Activated CD4-positive, alpha-beta memory T cell treated with anti-CD3 and anti-CD28 coated beads for 36 hours (primary cell): ENCODE measurements at places on chromosomes 12 and 14. TPM values are rescaled to one million over a fixed set of nuclear protein-coding genes. Genes with fewer than 3 reads are reported as not detected.

Gene KRT75
- not detected for total RNA-seq

Gene AQP2
- not detected for total RNA-seq

GRCh38 chr14:29999013-29999539, 71.4 kb upstream of the PRKD1 start:
- H3K27me3 ChIP-seq = no peaks in the 10 kb centered on the region
- H3K4me1 ChIP-seq = no peaks in the 10 kb centered on the region
- H3K27ac ChIP-seq = no peak overlapping the region
- DNase-seq = no peak

- no peak for DNase-seq
- no peaks in the 10 kb centered on the region for H3K27me3 ChIP-seq
- no peak overlapping the region for H3K4me3 ChIP-seq
- no peak overlapping the region for H3K27ac ChIP-seq
- H3K36me3 ChIP-seq = no peaks in the 10 kb centered on the region
Measured at GRCh38 chr14:52988139-52988538, 37.3 kb upstream of the FERMT2 start.

DNA sequence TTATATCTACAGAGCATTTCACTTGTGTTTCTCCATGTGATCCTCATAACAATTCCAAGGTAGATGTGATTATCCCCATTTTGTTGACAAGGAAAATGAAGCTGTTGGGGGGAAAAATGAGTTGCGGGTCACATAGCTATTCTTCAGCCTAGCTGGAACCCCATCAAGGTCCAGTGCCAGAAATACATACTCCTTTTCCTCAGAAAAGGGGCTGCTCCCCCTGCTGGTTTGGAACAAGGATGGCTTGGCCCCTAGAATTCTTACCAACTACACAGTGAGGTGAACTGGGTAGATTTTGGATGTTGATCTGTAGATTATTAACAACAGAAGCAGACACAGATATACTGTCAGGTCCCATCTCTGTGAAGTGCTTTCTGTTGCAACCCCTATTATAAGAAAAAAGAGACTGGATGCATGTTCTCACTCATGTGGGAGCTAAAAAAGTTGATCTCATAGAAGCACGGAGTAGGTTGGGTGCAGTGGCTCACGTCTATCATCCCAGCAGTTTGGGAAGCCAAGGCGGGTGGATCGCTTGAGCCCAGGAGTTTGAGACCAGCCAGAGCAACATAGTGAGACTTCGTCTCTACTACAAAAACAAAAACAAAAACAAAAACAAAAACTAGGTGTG, 8.9 kb downstream of the IKZF4 start:
- H3K27ac ChIP-seq = no peak overlapping the region
- no peak overlapping the region for H3K4me3 ChIP-seq
- peaks cover 30% of the 10 kb centered on the region for H3K36me3 ChIP-seq
- H3K4me1 ChIP-seq = peaks cover 19% of the 10 kb centered on the region

DNA sequence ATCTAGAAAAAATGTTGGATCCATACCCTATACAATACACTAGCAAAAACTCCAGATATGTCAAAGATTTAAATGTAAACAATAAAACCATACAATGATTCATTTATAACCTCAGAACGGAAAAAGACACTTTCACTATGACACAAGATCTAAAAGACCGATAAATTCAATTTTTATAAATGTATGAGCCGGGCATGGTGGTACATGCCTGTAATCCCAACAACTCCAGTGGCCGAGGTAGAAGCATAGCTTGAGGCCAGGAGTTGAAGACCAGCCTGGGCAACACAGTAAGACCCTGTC, 2.5 kb upstream of the SOS2 start:
- peak overlapping the region; percentile 60 for H3K4me3 ChIP-seq
- peaks cover 10% of the 10 kb centered on the region for H3K36me3 ChIP-seq
- peaks cover 32% of the 10 kb centered on the region for H3K4me1 ChIP-seq
- H3K27ac ChIP-seq = peak overlapping the region; percentile 82
- no peaks in the 10 kb centered on the region for H3K27me3 ChIP-seq

GRCh38 chr12:18283831-18284230, 22.5 kb downstream of the PIK3C2G start:
- H3K4me1 ChIP-seq = no peaks in the 10 kb centered on the region
- H3K4me3 ChIP-seq = no peak overlapping the region
- H3K27me3 ChIP-seq = no peaks in the 10 kb centered on the region
- H3K36me3 ChIP-seq = no peaks in the 10 kb centered on the region
- H3K27ac ChIP-seq = no peak overlapping the region
- no peak for DNase-seq

GRCh38 chr14:68892961-68893360, 86.1 kb downstream of the ACTN1 start:
- no peak overlapping the region for H3K4me3 ChIP-seq
- DNase-seq = no peak
- peaks cover 5% of the 10 kb centered on the region for H3K4me1 ChIP-seq
- H3K27me3 ChIP-seq = no peaks in the 10 kb centered on the region
- H3K36me3 ChIP-seq = peaks cover 12% of the 10 kb centered on the region
- H3K27ac ChIP-seq = no peak overlapping the region

- no peak for DNase-seq
- no peaks in the 10 kb centered on the region for H3K36me3 ChIP-seq
- peaks cover 19% of the 10 kb centered on the region for H3K27me3 ChIP-seq
- H3K4me1 ChIP-seq = no peaks in the 10 kb centered on the region
Measured at GRCh38 chr12:15230137-15230536, 8.9 kb upstream of the RERG start.

Gene ADAM20
- total RNA-seq = 0.38 TPM

Gene ASCL1
- total RNA-seq = not detected

Gene GARIN6
- not detected for total RNA-seq

- peaks cover 15% of the 10 kb centered on the region for H3K36me3 ChIP-seq
- DNase-seq = no peak
Measured at GRCh38 chr14:102986810-102987579, 64.5 kb downstream of the AMN start.

- H3K36me3 ChIP-seq = peaks cover 11% of the 10 kb centered on the region
- peak overlapping the region; percentile 82 for H3K4me3 ChIP-seq
- H3K4me1 ChIP-seq = peaks cover 44% of the 10 kb centered on the region
- peak; percentile 51 for DNase-seq
- H3K27ac ChIP-seq = peak overlapping the region; percentile 92
Measured at GRCh38 chr14:57390806-57391516, 575 bp downstream of the NAA30 start.

- H3K27ac ChIP-seq = no peak within 1 kb of the TSS
- H3K4me3 ChIP-seq = peak within 1 kb of the TSS; percentile 78
- peak; percentile 76 for DNase-seq
- peaks cover 9% of the 10 kb centered on the region for H3K4me1 ChIP-seq
- peaks cover 14% of the 10 kb centered on the region for H3K27me3 ChIP-seq
Measured at GRCh38 chr12:122203301-122204166, at the start of gene B3GNT4. B3GNT4 (plus strand) TSS chr12:122203709; CDS start chr12:122204619, 910 bp downstream.

Gene ANO2
- not detected for total RNA-seq

Gene SMIM41
- total RNA-seq = not detected

GRCh38 chr12:90989686-90990111, 15.1 kb downstream of the EPYC start:
- H3K27ac ChIP-seq = no peak overlapping the region
- no peak overlapping the region for H3K4me3 ChIP-seq
- no peaks in the 10 kb centered on the region for H3K4me1 ChIP-seq
- H3K36me3 ChIP-seq = no peaks in the 10 kb centered on the region
- H3K27me3 ChIP-seq = peaks cover 3% of the 10 kb centered on the region
- no peak for DNase-seq

- no peaks in the 10 kb centered on the region for H3K36me3 ChIP-seq
- no peak overlapping the region for H3K27ac ChIP-seq
- DNase-seq = no peak
- H3K4me3 ChIP-seq = no peak overlapping the region
- H3K27me3 ChIP-seq = peaks cover 2% of the 10 kb centered on the region
Measured at GRCh38 chr14:35963209-35963608, 137.1 kb downstream of the BRMS1L start.

DNA sequence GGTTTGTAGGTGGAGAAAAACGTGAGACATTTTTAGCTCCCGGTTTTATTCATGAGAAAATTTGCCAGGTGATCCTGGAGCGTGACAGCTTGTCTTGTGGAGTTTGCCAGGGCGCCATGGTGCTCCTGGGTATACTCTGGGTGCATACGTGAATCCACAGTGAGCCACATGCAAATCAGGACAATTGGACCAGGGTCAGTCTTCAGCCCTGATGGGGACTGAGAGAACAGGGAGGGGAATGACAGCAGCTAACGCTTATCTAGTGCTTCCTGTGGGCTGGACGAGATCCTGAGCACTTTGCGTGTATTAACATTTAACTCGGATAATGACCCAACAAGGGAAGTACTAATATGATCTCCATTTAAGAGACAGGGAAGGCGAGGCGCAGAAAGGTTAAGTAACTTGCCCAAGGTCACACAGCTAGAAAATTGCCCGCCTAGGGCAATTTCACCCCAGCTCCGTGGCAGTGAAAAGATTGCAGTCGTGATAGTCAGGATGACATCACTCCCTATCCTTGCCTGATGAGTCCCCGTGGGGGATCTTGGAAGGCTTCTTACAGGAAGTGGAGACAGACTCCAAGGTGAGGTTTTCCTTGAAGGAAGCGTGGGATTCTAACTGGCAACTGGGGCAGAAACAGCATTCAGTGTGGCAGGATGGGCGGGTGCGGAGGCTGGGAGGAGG, 118.4 kb upstream of the NCOR2 start:
- H3K27ac ChIP-seq = no peak overlapping the region
- H3K4me3 ChIP-seq = no peak overlapping the region
- peaks cover 36% of the 10 kb centered on the region for H3K4me1 ChIP-seq
- H3K27me3 ChIP-seq = peaks cover 3% of the 10 kb centered on the region

Gene DEGS2
- total RNA-seq = 1.1 TPM

Gene ANO4
- total RNA-seq = not detected

GRCh38 chr12:47841910-47842309, 22.2 kb upstream of the HDAC7 start:
- DNase-seq = no peak
- H3K4me1 ChIP-seq = peaks cover 19% of the 10 kb centered on the region
- peaks cover 40% of the 10 kb centered on the region for H3K36me3 ChIP-seq

Gene TSPAN11
- total RNA-seq = not detected

Gene COCH
- 0.45 TPM for total RNA-seq

Gene TCHP
- total RNA-seq = 21.2 TPM

Gene TCL1B
- total RNA-seq = not detected

DNA sequence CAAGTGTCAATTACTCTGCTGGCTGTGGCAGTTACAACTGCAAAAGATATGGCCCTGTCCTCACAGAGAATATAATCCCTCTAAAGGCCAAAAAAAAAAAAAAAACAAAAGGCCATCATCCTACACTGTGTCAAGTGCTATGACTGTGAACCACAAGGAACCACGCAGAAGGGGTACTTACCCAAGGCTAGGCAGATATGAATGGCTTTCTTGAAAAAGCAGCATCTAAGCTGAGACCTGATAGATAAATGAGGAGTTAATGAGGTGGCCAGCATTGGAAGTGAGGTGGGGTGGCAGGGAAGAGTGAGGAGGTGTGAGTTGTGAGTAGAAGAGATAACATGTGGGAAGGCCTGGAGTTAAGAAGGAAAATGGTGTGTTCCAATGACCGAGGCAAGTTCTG, 16.4 kb upstream of the IL22 start:
- H3K27me3 ChIP-seq = peaks cover 29% of the 10 kb centered on the region
- no peak overlapping the region for H3K4me3 ChIP-seq
- no peak for DNase-seq
- peaks cover 16% of the 10 kb centered on the region for H3K4me1 ChIP-seq
- no peak overlapping the region for H3K27ac ChIP-seq

DNA sequence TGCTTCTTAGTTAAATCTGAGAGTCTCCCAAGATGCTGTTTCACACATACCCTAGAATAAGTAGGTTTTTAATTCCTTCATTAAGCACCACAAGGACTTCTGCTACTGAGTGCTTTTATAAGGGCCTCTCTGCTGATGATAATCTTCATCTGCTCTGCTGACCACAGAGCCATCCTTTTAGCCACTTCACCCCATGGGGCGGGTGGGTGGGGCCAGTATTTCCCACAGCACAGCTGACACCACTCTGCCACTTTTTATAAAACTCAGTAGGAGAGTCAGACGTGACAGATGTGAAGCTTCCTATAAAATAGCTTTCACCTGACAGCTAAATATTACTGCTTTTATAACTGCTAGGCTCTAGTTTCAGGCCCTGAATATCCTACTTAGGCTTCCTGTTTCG, 20.3 kb downstream of the FCF1 start:
- H3K27me3 ChIP-seq = no peaks in the 10 kb centered on the region
- no peak for DNase-seq
- no peak overlapping the region for H3K4me3 ChIP-seq
- no peak overlapping the region for H3K27ac ChIP-seq

DNA sequence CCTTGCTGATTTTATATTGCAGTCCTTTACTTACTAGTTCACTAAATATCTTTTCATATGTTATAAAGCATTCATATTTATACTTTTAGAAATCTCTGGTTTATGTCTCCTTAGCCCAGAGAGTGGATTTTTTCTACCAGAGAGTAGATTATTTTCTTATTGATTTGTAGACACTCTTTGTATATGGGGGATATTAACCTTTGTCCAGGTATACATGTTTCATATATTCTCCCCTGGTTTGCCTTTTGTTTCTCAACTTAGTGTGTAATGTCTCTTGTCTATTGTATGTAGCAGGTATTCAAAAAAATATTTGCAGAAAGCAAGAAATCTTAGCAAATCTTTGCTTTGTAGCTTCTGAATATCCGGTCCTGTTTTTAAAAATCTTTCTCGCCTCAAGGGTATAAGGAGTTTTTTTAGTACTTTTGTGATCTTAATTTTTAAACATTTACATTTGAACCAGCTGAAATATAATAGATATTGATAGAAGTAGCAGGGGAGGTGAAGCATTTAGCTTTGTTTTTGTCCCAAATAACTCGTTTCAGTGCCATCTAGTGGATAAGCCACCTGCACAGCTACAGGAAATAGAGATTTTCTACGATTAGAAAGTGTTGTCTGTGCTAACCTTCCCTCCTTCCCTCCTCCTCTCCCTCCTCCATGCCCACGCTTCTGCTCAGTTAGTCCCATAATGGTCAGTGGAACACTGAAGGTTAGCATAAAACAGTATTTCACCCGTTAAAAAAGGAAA, 97.0 kb downstream of the PHETA1 start:
- no peaks in the 10 kb centered on the region for H3K27me3 ChIP-seq
- no peak overlapping the region for H3K4me3 ChIP-seq
- no peaks in the 10 kb centered on the region for H3K36me3 ChIP-seq
- DNase-seq = no peak
- H3K4me1 ChIP-seq = no peaks in the 10 kb centered on the region
- no peak overlapping the region for H3K27ac ChIP-seq

GRCh38 chr12:120690978-120691377, 4.0 kb downstream of the MLEC start:
- H3K4me1 ChIP-seq = peaks cover 49% of the 10 kb centered on the region
- H3K4me3 ChIP-seq = no peak overlapping the region
- no peak for DNase-seq
- H3K27me3 ChIP-seq = no peaks in the 10 kb centered on the region
- H3K36me3 ChIP-seq = peaks cover 18% of the 10 kb centered on the region

GRCh38 chr12:48366131-48366530, 15.4 kb upstream of the ZNF641 start:
- H3K4me1 ChIP-seq = peaks cover 11% of the 10 kb centered on the region
- H3K4me3 ChIP-seq = no peak overlapping the region
- no peak overlapping the region for H3K27ac ChIP-seq
- DNase-seq = no peak
- H3K36me3 ChIP-seq = no peaks in the 10 kb centered on the region

GRCh38 chr14:26088275-26088674, 509.6 kb downstream of the NOVA1 start:
- no peak overlapping the region for H3K4me3 ChIP-seq
- no peaks in the 10 kb centered on the region for H3K36me3 ChIP-seq
- no peak overlapping the region for H3K27ac ChIP-seq
- H3K27me3 ChIP-seq = no peaks in the 10 kb centered on the region
